ENCODE measurements at places on chromosomes 6 and 20.

DNA sequence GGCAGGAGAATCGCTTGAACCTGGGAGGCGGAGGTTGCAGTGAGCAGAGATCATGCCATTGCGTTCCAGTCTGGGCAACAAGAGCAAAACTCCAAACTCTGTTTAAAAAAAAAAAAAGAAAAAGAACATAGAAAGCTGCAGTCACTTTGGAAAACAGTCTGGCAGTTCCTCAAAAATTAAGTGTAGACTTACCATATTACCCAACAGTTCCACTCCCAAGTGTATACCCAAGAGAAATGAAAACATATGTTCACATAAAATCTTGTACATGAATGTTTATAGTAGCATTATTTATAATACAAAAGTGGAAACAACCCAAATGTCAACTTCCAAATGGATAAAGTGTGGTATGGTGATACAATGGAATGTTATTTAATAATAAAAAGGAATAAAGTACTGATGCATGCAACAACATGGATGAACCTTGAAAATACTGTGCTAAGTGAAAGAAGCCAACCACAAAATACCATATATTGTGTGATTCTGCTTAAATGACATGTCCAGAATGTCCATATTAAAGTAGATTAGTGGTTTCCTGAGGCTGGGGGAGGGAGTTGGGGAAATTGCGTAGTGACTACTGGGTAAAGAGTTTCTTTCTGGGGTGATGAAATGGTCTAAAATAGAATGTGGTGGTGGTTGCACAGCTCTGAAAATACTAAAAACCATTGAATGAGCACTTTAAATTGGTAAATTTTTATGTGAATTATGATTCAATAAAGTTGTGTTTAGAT is 62.9 kb downstream of the SUN5 start:
- no peak for DNase-seq

DNA sequence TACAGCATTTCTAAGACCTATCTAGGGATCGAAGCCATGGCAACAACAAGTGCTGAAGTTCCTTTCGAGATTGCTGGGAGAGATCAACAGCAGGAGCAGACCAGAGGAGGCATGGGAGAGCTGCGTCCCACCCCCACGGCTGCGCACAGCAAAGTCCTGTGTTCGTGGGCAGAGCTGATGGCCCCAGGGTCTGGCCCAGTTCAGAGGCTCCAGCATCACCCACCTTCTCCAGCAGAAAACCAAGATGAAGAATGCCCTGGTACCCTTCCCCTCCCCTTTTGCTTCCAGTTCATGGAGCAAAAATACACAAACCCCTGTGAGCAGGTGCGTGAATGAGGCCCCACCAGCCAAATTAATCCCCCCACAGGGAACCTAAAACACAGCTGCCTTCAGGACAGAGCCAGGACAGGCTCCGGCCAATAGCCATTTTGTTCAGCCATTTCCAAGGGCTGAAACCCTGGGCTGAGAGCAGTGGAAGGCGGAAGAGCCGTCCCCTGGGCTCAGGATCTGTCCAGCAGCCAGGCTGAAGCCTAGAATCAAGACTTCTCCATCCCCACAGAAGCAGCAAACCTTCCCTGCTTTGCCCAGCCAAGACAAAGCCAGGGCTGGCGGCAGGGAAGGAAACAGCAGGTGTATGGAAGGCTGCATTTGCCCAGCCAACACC is 102.8 kb downstream of the PREX1 start:
- no peak for DNase-seq

- DNase-seq: no peak
Measured at GRCh38 chr6:135022050-135022697, 32.4 kb downstream of the HBS1L start.

DNA sequence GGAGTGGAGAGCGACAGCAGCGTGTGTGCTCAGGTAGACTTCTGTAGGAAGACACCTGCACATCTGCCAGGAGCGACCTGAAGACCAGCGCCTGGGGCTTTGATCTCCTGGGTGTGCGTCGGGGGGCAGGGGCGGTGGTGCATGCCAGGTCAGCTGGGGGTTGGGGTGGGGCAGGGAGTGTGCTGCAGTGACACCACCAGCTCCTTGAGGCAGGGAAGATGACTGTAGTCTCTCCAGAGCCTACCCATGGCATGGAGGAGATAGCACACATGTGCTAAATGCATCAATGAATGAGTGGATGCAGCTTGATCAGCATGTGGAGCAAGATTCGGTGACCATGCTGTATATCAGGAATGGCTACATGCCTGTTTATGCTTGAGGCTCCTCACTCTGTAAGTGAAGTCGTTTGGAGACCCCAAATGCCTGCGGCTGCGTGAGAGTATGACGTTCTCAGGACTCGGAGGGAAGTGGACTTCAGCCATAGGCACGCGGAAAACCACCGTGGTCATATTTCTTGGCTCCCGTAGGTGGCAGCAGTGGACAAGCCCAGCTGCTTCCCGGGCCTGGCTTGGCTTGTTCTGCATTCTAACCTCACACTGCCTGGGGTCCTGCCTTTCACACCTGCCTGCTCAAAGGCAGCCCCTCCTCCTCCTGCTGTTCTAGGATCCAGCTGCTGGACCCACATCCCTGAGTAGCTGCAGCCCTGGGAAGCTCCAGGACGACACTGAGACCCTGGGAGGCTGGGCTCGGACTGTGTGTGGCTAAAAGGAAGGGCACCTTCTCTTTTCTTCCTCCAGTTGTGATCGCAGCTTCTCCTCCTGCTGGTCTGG is 39.4 kb upstream of the KCNK16 start:
- peak; percentile 62 for DNase-seq

DNA sequence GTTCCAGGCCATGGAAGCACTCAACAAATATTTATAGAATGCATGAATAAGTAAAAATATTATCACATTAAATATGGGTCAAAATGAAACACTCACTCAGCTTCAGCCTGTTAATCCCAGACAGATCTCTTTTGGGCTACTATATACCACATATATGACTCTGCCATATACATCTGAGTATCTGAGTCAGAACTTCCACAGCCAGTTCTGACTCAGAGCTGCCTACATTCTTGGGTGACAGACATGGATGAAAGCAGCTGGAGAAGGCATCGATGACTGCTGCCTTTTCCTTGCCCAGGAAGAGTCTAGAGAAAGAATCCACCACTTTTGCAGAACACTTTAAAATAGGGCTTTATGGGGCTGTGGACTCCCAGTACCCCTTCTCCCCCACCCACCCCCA is 11.5 kb upstream of the PDYN start:
- no peak for DNase-seq

DNA sequence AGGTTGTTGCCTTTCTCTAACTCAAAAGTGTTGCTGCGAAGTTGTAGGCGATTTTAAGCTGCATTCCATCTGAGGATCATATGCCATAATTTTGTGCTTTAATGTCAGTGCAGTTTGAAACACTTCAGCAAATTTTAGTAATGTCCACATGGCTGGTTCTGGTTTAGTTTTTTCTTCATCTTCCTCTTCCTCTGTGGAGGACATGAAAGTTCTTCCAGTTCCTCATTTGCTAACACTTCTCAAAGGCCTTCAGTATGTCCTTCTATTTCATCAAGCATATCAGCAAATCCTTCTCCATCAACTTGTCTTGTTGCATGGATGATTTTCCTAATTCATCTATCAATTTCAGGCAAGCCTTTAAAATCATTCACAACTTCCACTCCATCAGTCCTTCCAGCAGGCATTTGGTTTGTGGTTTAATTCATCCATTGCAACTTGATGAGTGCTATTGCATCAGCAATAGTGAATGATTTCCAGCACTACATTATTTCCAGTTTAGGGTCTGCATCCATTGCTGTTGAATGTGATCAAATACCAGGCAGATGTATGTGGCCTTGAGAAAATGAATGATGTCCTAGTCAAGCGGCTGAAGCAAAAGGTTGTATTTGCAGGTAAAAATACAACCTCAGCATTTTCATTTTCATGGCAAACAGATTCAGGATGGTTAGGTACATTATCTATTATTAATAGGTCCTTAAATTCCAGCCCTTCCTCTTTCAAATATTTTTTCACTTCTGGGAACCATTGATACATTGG is 20.2 kb downstream of the SHLD1 start:
- no peak for DNase-seq

GRCh38 chr20:5495939-5496338 is 179.2 kb upstream of the PROKR2 start:
- no peak for DNase-seq

GRCh38 chr6:162846723-162847122 is 118.9 kb downstream of the PACRG start:
- DNase-seq: no peak

GRCh38 chr6:1037430-1038202 is 274.3 kb upstream of the FOXQ1 start:
- DNase-seq: no peak

All from NCI-H2171 (cell line).